ENCODE measurements at places on chromosomes 11 and 22. TPM values are rescaled to one million over a fixed set of nuclear protein-coding genes. Genes with fewer than 3 reads are reported as not detected.

Gene CSF2RB
- total RNA-seq: 3.2 TPM

Gene AQP11
- total RNA-seq: 0.87 TPM

Gene DPAGT1
- total RNA-seq: 18.6 TPM

Gene BRD1
- 18.7 TPM for total RNA-seq

Gene MUC5AC
- total RNA-seq: not detected

Gene RIC3
- total RNA-seq: 14.1 TPM

- no peak for DNase-seq
Observed at GRCh38 chr11:61838921-61839320, 10.8 kb downstream of the FADS2 start.

GRCh38 chr11:29171360-29171950 is 845.4 kb downstream of the KCNA4 start:
- DNase-seq: no peak

DNA sequence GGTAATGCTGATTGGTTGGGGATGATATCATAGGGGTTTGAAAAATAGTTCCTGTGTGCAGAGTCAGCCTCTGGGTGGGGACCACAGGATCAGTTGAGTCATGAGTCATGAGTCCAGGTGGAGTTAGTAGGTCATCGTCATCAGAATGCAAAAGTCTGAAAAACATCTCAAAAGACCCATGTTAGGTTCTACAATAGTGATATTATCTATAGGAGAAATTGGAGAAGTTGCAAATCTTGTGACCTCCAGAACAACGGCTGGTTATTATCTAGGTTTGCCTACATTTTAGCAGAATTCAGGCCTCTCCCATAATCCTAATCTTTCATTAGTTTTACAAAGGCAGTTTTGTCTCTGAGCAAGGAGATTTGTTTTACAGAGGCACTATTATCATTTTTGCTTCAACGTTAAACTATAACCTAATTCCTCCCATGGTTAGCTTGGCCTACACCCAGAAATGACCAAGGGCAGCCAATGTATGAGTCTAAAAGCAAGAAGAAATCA is 38.9 kb downstream of the MS4A2 start:
- DNase-seq: no peak

DNA sequence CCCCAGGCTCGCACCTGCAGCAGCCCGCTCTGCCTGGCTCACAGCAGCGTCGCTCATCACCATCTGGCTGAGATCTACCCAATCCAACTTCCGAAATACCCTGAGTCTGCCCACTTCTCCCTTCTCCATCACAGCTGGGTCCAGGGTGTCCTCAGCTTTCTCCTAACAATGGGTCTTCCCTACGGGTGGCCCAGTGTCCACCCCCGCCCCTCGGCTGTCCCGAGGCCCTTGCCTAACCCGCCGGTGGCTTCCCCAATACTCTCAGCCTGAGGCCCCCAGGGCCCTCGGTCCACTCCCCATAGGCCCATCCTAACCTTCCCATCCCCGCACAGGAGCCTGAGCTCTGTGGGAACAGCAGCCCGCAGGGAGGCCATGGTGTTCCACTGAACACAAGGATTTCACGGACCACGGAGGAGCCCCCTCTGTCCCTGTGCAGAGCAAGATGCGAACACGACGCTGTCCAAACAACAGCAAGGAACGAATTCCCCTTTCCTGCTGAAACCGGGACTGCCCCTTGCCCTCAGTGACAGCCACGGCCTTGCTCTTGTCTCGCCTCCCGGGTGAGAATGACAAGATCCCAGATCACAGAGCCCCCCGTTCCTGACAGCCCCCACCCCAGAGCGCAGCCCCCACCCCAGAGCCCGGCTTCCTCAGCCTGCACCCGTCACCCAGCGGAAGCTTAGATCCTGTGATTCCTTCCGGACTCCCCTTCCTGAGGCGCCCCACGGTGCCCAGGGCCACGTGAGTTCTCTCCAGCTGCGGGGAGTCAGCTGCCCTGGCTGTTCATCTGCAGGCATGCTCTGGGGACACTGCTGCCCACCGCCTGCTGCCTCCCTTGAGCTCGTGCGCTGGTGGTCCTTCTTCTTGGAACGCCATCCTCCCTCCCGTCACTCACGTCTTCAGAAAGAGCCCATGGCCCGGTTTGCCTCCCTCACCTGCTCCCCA is 48.8 kb upstream of the CARS1 start:
- DNase-seq: peak; percentile 23

DNA sequence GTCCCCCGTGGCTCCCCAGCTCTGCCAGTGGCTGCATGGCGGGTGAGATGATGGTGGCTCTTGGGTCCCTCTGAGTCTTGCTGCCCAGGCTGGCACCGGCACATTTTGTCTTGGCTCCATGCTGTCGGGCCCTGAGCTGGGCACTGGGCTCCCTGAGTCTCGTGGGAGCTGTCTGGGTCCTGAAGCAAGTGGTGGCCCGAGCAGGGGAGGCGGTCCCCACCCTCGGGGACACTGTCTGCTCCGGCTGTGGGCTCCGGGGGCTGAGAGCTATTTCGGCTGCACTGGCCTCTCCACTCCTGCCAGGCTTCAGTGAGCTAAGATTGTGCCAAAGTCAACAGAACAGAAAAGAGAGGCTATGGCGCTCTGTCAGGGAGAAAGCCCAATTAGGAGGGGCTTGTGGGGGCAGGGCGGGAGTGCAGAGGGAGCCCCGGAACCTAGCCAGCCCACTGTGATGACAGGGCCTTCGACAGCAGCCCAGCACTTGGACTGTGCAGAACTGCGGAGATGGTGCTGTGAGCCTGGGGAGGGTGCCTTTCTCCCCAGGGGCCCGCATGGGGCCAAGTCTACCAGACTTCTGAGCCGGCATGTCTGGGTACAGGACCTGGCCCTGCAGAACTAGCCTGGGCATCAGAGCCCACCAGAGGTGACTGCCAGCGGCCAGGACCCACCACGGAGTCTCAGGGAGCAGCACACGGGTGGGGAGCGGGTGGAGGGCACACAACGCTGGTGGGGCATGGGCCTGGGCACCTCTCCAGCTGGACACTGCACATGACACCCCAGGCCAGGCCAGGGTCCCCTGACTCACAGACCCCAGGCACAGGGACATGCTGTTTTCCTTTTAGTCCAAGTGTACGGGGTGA is 38.0 kb downstream of the RTN4R start:
- no peak for DNase-seq

DNA sequence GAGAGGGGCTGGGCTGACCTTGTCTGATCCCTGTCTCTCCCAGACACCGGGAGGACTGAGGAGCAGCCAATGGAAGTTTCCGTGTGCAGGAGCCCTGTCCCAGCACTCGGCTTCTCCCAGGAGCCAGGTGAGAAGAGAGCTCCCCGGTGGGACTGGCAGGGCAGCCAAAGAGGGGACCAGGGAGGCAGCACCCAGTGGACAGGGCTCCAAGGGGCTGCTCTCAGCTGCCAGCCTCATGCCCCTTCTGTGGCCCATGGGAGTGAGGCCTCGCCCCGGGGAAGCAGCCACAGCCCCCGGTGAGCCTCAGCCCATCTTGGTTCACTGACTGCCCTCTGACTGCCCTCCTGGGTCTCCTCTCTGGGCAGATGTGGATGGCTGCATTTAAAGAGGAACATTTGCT is 6.8 kb downstream of the SCO2 start:
- DNase-seq: no peak

DNA sequence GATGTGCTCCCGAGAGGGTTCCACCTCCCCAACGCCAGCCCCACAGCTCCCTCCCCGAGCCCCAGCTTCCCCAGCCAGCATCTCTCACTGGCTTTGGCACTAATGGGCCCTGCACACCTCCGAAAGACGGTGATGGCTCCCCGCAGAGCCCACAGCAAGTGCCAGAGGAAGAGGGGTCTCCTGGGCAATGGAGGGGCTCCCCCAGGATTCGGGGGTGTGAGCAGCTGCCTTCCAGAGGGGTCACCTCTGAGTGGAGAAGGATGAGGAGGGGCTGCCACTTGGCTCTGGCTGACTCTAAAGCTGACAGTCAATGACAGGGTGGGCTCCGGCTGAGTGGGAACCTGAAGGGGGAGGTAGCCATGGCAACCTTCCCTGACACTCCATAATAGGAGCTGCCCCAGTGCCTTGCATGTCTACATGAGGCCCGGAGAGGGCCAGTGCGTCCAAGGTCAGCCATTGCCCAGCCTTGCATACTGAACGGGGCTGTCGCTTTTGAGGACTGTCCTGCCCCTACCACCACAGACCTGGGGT is 98.6 kb upstream of the SYT13 start:
- DNase-seq: no peak

DNA sequence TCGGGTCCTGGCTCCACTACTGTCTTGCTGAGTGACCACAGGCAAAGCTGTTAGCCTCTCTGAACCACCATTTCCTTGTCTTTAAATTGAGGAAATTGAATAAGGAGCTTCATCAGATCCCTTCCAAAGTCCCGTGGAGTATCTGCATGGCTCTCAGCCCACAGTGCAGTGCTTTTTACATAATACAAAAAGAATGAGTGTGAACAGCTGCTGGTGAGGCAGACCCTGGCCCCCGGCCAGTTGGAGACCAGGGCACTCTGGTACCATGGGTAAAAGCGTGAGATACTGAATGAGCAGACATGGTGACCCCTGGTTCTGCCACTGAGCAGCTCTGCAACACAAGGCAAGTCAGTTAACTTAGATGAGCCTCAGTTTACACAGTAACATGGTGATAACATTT is 86.8 kb downstream of the GALNT18 start:
- peak; percentile 62 for DNase-seq

DNA sequence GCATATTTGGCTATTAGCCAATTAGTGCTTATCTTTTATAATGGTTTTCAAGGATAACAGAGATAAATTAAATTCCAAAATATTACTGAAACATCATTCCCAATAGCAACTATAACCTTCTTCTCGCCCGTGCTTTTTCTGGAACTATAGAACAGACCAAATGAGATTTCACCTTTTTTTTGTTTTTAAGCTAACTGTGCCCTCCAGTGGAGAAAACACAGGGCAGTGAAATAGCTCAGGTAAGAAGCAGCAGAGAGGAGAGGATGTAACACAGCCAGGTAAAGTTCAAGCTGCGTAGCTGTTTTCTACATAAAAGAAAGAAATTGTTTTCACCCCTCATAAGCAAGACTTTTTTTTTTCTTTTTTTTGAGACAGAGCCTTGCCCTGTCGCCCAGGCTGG is 28.2 kb downstream of the HSD17B12 start:
- DNase-seq: no peak

GRCh38 chr11:94401773-94402265 is 600 bp upstream of the GPR83 start:
- no peak for DNase-seq

DNA sequence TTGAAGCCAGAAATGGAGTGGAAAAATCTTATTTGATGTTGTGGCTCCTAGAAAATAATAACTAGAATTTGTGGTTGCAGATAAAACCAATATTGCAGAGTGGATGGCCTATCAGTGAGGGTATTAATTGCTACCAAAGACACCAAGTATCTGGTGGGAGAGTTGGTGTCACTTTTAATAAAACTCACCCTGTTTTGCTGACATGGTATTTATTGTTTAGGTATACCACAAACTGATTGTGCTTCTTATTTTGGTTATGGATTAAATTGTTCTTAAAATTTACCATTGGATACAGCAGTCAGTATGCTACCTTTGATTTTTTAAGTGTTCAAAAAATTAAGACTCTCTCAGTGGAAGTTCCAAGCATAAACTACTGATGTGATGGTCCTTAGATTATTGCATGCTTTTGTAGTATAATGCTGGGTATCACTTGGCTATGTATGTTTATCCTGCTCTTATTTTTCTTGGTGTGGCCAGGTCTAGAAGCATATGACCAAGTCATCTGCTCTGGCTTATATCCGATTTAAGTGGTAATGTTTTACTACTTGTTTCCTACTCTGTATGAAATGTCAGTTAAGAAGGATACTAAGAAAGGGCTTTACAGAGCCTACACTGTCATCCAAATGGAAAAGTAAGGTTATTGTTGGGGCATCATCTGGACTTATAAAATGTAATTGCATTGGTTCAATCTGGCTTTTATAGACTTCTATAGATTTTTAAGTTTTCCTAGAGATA is 101.6 kb downstream of the ARHGAP42 start:
- DNase-seq: no peak

DNA sequence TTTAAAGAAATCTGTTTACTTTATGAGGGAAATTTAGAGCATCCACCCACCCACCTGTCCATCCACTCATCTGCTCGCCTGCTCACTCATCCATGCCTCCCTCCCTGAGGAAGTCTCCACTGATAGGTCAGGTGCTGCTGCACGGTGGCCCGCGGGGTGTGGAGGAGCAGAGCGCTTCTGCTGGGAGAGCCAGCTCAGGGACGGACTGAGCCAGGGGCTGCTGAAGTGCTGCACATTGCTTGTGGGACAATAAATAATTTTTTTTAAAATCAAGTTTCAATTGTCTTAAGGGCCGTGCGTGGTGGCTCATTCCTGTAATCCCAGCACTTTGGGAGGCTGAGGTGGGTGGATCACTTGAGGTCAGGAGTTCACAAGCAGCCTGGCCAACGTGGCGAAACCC is 148.9 kb downstream of the TBC1D22A start:
- no peak for DNase-seq

DNA sequence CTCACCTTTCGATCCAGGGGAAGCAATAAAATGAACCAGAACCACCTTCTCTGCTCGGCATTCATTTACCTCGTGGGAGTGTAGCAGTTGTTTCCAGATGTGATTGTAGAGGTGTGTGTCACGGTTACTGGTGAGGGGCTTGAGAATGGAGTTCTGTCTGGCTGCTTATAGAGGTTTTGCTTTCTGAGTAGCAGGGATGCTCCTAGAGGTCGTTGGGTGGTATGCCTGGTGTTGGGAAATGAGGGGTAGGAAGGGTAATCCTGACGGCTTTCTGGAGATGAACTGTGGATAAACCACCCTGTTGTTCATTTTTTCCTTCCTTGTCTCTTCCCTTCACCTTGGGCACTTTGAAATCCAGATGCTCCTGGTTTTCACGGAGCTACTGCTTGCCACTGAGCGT is 8.1 kb downstream of the TEAD1 start:
- no peak for DNase-seq

- no peak for DNase-seq
Observed at GRCh38 chr11:113664981-113665710, 41.0 kb downstream of the TMPRSS5 start.

GRCh38 chr11:61951484-61952135 is 1.5 kb downstream of the BEST1 start:
- DNase-seq: no peak

DNA sequence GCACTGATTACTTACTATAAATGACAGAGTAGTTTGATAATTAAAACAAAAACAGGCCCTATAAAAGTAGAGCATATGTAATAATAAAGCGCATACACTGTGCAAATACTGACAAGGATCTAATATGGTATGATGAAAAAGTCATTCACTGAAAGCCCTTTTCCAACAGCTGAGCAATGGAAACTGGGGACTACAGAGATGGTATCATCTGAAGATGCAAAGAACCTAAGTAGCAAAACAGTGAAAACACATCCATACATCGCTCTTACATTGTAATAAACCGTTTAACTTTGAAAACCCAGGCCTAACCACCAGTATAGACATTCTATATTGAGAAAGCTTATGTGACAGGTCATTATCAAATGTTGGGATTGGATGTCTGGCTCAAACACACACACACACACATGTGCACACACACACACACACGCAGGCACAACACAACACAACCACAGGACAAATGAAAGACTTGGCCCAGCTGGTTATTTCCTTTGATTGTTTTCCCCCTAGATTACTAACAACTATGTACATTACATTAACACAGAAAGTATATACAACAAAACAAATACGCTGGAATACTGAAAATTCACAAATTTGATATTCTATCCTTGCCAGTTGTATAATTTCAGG is 119.5 kb downstream of the APOL5 start:
- DNase-seq: no peak

Data from left ventricle myocardium superior (tissue), 1 donor.